ENCODE measurements at places on chromosomes 4 and X.

DNA sequence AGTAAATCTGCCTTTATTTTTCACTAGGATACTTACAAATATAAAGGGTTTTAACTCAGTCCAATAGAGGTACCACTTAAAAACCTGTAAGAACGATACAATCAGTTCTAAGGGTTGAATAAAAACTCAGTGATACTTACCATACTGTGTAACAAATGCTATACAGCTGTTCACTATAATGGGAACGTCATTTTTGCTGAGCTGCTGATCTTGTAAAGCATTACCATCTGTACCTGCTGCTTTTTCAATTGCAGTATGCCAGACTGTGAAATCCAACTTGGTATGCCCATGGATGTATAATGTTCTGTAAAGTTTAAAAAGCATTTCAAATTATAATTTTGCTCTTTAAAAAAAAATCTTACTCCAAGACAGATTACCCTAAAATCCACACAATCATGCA, 111.2 kb downstream of the ARAP2 start:
- no peak for DNase-seq

DNA sequence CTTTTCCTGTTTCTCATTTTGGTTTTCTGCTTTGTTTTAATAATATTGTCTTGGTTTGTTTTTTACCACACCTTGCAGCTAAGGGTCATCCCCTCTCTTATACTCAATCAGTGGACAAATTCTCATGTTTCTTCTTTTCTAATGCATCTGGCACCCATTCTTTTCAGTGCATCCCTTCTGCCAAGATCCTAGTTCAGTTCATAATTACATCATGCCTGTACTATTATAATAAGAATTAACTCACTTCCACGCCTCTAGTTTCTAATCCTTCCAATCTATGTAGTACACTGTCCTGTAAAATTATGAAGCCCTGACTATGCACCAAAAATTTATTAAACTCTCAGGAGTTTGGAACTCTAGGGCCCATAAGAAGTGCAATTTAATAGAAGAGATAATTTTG, 126.1 kb downstream of the FAT4 start:
- DNase-seq: no peak

GRCh38 chr4:2785613-2786012, 7.3 kb upstream of the SH3BP2 start:
- DNase-seq: no peak

GRCh38 chr4:175421506-175421905, 390.6 kb downstream of the GPM6A start:
- no peak for DNase-seq

- DNase-seq: no peak
Measured at GRCh38 chrX:130606425-130606824, 204.6 kb downstream of the RBMX2 start.

DNA sequence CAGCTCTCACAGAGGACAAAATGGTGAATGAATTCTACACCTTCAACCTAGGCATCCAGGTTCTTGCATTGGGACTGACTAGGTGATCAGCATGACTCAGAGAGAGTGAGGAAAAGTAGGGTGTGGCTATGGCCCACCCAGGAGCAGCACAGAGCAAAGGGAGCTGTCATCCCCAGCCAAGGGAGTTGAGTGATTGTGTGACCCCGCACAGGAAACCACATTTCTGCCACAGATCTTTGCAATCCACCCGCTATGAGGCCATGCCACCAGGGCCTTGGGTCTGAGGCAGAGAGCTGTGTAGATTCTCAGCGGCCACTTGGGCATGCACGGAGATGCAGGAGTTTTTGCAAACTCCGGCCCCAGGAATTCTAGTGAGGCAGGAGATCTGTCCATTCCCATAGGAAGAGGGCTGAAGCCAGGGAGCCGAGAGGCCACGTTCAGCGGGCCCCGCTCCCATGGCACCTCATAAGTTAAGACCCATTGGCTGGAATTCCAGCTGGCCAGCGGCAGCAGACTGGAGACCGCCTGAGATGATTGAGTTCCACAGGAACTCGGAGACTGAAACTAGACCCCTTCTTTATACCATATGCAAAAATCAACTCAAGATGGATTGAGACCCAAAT, 75.9 kb downstream of the NAA11 start:
- DNase-seq: no peak

DNA sequence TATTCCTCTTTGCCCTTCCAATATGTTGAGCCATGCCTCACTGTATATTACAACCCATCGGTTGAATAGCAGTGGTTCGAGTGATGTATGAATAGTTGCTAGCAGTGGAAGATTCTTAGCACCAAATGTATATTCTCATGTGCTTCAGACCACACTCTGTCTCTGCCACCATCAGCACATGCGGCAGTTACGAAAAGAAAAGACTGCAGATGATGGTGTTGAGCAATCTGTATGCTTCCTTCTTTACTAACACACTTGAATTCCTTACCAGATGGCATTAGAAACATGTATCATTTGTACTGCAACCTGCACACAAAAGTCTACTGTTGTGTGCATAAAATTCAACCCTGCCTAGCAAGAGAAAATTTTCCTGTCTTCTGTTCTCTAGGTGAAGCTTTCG, 214.6 kb downstream of the ENOX2 start:
- no peak for DNase-seq

DNA sequence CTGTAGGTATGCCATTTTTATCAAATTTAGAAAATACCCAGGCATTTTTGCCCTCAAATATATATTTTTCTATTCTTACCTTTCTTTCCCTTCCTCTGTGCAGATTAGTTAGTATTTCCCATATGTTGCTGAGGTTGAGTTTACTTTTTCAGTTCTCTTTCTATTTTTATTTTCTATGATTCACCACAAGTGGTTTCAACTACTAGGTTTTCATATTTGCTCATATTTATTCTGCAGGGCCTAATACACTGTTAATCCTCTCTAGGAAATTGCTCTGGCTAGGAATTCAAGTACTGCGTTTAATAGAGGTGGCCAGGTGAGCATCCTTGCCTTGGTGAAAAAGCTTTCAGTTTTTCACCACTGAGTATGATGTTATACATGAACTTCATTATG, 1535.3 kb upstream of the PCDH10 start:
- no peak for DNase-seq

DNA sequence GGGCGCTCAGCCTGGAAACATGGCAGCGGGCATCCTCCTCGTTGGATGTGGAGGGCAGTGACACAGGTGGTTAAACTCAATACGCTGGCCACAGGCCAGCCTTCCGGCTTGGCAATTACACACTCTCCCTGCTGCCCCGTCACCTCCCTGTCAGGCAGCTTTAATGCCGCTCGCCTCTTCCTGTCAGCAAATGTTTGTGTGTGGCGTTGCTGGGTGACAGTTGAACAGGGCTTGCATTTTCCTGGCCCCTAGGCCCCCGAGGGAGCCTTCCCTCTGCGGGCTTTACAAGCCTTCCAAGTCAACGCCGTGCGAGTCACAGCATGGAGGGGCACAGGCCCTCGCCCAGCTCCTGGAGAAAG, 620.0 kb downstream of the BCOR start:
- no peak for DNase-seq

GRCh38 chr4:5553801-5554200, 154.6 kb downstream of the EVC2 start:
- DNase-seq: no peak

All from forelimb muscle (tissue), 1 donor.